ENCODE measurements at places on chromosomes 7 and 10. TPM values are rescaled to one million over a fixed set of nuclear protein-coding genes. Genes with fewer than 3 reads are reported as not detected.

DNA sequence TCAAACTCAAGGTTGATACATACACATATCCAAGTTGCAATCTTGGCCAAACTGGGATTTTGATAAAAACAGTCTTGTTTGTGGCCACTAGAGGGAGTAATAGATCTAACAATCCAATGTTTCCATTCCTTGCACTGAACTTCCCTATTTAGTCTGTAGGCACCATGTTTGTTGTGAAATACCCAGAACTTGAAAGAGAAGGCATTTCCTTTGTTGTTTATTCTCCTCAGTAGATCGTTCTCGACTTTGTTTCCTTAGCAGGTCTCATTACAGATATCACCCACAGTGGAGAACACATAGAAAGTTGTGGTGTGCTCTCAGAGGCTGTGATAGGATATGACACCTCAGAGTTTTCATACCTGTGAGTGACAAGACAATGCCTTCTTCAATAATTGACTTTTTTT, 70.3 kb upstream of the MXI1 start:
- H3K4me3 ChIP-seq = no peak overlapping the region
- H3K27me3 ChIP-seq = no peaks in the 10 kb centered on the region
- H3K27ac ChIP-seq = no peak overlapping the region

NOS3 gene
- total RNA-seq = 1.3 TPM

CCL24 gene
- not detected for total RNA-seq

TAS2R5 gene
- 3.9 TPM for total RNA-seq

NPC1L1 gene
- not detected for total RNA-seq

ENO4 gene
- total RNA-seq = 0.84 TPM
